ENCODE measurements at places on chromosomes 11 and 22.

GRCh38 chr11:41309716-41310115, 149.7 kb downstream of the LRRC4C start:
- no peak for DNase-seq

DNA sequence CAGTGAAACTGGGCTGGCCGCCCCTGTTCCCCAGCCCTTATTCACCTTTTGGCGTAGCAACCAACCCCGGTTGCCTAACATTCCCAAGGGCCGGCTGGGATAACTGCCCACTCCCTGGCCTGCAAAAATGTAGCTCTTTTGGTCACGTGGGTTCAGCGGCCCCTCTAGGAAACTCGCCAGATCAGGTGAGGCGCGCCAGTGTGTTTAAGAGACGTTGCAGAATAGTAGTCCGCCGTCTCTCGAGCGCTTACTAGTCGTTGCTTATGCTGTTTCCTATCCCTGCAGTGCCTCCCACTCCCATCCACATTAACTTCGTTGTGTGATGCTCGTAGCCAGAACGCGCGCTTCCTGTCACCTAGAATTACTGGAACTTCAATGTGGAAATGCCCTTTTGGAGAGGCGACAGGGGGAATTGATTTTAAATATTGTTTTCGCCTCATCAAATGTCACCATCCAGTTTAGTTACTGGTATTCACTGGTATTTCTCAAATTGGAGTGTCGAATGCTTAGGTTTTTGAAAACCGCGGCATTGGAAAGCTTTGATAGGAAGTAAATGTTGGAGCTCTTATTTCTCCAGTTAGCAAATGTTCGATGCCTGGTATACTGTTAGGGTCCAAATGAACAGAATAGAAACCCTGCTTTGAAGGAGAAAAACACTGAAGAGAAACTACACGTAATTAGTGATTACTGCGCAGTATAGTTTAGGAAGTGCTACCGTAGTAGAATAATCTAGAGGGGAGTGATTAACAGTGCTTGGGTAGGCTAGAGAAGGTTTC, 823 bp downstream of the CEP57 start:
- DNase-seq: peak; percentile 60

DNA sequence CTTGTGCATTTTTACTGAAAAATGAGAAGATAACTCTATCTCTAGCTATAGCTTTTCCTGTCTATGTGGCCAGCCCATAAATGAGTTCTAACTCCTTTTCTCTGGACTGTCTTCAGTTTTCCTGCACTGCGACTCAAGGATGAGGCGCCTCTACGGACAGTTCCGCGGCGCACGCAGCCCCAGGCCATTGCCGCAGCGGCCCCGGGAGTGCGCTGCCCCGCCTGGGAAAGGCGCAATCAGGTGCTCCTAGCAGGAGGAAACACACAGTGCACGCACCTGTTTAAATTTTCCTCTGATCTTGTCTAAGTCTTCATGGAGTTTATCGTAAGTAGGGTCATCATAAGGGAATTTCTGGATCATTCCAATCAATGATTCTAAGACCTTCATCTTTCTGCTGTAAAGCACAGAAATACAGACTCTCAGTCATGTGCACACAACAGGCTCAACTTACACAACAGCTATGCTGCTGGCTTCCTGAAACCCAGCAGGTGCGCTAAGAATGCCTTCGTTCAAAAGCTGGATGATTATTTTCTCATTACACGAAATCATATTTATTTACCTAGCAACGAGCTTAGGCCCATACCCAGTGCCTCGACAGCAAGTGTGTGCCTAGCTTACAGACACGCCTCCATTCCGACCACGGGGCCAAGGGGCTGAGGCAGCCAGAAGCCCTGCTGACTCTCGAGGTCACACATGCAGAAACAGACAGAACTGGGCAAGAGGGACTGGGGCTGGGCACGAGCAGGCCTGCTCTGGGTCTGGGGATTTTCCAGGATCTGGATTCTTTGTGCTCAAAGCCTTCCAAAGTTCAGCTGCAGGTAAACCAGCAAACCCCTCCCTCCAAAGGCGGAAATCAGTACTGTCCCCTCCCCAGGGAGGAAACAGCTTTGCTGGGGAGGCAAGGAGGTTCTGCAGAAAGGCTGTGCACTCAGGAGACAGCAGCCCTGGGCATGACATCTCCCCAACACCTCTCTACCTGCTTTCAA, 7.2 kb downstream of the LTO1 start:
- DNase-seq: no peak

GRCh38 chr11:122751292-122752070, 86.8 kb upstream of the CRTAM start:
- peak; percentile 25 for DNase-seq

DNA sequence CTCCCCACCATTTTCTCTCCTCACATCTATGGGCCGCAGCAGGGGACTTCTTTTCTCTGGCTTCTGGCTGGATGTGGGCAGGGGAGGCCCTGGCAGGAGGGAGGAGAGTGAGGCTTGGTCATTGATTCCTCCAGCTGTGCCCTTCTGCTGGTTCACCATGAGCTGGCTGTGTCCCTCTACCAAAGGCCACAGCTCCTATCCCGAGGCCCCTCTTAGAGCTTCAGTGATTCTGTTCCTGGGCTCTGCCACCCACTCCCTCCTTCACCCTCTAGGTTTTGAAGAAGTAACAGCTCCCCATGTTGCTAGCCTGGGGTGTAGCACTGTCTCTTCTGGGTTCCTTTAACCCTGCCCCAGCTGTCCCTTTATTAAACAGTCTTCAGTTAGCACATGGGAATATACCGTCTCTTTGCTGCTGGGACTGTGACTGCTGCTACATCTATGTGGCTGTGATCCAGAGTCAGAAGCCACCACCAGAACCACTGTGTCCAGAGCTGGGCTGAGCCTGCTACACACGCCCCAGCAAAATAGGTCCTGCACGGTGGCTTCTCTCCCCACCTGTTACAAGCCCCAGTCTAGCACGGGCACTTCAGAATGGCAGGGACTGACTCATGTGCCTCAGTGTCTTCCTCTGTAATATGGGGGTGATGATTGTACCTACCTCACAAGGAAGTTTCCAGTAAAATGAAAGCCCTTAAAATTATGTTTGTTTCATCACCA, 578 bp upstream of the PARVG start:
- DNase-seq: no peak

DNA sequence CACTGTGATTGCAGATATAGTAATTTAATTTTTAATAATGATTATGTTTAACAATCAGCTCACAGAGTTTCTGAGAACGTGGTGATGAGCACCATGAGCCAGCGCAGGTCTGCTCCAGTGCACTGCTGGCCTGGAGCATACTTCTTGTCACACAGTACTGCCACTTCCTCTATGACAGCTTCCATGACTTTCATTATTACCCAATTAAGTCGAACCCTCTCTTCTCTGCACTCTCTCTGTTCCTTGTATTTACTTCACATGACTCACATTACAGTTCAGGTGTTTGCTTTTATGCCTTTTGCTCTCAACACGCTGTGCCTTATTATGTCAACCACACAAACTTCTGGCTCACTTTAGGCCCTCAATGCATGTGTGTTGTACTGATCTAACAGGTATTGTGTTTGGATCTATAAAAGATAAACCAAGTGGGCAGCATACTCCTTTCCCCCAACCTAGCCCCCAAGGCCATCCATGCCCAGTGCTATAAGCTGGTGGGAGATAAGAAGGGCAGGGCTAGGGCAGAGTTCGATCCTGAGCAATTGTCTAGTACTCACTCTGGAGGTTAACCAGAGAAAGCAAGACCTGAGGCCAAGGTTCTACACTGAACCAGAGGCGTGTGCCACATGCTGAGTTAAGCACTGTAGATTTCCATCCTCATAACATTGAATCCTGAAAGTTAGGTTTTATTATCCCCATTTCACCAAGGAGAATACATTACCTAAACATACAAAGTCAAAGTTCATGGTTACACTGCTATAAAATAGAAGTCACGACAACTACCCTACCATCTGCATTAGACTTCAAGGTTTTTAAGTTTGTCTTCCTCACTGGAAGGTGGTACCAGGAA, 356.5 kb downstream of the INSC start:
- peak; percentile 10 for DNase-seq

DNA sequence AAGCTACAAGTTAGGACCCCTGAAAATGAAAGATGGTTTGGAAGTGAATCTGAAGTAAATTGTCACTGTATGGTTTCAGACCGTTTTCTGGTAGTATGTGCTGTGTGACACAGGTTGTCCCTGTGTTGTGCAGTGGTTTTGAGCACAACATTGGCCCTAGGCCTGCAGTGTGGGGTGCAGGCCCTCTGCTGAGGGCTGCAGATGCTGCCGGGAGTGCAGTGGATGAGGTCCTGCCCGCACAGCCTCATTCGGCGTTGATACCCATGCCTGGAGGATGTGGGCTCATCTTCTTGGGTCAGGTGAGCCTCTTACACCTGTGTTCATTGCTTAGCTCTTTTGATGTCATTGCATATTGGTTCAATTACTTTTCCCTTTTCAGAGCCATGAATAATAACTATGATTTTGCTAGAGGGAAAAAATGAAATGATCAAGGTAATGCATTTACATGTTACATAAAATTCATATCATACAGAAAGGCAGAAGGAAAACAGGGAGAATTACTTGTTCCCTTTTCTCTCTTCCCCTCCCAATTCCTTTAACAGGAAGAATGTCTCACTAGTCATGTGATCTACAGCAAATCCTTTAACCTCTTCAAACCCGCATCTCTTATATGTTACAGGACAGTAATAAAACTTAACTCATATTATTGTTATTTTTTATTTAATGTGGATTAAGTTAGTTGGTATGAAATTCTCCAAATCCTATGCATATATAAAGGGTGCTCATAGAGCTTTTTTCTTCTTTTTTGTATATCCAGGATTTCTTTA, 48.7 kb downstream of the PTPRJ start:
- no peak for DNase-seq

GRCh38 chr11:67379061-67380058, 6.0 kb upstream of the CLCF1 start:
- DNase-seq: no peak

- no peak for DNase-seq
These were observed 134.1 kb downstream of the UVRAG start for GRCh38 chr11:75949023-75949672.

Data from BE2C (cell line).